Hypothalamus (tissue), 51 donors: ENCODE measurements at places on chromosomes 6 and 20.

GRCh38 chr6:122829456-122829855, 40.4 kb downstream of the SMPDL3A start:
- DNase-seq: no peak

DNA sequence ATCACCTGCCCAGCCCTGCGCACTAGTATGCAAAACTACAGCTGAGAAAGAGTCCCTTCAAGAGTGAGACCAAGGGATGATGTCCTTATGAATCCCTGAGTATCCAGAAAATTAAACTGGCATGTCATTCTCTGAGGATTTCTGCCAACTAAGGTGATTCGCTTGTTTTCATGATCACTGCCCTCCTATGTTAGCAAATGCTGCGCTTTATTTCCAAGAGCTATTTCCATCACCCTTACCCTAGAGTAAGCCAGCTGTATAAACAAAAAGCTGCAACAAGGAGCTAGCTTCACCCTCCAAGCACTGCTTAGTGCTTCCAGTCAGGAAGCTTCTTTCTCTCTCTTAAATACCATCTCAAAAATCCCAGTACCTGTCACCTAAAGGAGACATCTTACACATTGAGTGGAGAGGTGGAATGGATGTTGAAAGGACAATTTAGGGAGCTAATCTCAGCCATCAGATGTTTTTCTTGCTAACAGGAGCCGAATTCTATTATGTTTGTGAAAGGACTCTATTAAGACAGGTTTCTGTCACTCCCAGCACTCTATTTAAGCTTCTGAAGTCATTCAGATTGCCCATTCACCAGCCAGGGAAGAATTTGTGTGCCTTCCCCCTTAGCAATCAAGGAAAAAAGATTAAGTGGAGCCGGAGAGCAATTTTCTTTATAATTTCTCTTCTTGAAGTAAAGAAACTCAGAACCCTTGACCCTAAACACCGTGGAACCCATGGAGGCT, 322.2 kb downstream of the NRN1 start:
- DNase-seq: no peak

DNA sequence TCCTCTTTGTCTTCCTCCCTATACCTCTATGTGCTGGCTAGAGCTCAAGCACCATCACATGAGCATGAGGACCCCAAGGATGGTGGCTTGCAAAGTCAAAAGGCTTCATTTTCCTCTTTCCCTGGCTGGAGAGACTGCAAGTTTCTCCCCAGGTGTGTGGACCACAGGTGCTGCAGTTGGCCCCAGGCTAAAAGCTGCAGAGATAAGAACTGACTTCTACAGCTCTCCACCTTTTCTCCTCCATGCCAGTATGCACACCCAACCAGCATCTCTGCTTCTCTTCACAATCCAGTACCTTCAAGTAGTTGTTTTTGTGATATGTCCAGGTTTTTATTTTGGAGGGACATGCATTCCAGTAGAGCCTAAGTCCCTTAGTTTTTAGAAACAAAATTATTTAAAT, 29.1 kb downstream of the PRKN start:
- DNase-seq: no peak

- no peak for DNase-seq
Measured at GRCh38 chr6:33935439-33936080, 131.8 kb upstream of the MLN start.

DNA sequence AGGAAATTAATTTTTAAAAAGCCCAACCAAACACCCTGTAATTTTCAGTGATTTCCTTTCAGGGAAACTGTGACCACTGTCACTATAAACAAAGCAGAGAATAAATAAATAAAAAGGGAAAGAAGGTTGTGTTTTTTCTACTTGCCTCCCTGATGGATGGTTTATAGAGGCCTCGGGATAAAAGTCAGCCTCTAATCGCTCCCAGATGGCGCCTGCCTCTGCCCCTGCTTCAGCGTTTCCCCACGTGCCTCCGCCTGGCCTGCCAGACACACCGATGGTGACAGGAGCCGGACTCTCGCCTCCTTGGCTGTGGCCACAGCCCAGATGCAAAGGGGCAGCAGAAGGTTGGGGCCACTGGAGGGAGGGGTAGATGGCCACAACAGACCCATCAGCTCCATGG, 327.7 kb downstream of the CDC5L start:
- DNase-seq: no peak

DNA sequence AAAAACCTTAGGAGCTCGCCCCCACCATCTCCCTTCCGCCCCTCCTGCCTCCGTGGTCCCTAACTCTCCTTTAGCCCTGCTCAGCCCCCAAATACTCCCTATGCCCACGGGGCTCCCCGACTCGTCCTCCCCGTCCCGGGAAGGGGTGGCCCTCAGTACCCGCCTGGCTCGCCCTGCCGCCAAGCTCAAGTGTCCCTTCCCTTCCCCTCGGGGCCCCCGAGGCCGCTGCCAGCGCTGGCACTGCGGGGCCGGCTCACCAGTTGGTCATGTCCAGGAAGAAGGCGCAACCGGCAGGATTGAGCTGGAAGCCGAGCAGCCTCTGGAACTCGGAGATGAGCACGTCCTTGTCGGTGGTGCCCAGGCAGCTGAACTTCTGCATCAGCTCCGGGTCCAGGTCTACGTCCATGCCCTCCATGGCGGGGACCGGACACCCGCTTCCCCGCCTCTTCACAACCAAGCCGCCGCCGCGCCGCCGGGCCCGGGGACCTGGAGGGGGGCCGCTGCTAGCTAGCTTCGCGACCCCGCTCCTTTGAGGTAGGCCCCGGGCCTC, 303 bp downstream of the ILRUN start:
- DNase-seq: no peak

- DNase-seq: peak; percentile 75
Measured at GRCh38 chr6:2952557-2953095, 18.7 kb downstream of the SERPINB6 start.

DNA sequence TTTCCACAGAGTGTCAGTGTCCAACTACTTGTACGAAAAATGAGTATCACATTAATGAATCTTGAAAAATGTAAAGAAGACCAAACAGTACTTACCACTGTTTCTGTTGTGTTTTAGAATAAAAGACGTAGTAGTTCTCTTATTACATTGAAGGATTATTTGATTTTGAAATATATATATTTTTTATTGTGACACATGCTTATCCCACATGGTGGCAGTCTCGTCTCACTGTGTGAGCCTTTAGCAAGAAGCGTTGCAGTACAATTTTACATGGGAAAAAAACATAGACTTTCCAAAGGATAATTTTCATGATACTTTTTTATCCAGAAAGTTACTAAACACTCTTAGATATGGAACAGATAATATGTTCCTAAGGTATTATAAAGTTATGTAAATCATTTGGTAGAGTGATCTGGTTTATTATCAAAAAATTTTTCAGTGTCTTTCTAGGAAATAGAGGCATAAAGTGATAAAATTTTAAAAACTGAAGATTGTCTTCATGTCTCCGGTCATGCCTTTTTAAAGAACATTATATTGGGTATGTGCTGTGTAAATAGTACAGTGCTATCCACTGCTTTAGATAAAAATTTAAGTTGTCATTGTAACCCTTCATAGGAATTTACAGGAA, 117.5 kb upstream of the SAMD5 start:
- DNase-seq: no peak

- DNase-seq: no peak
Measured at GRCh38 chr6:51618563-51618962, 468.9 kb downstream of the PKHD1 start.

DNA sequence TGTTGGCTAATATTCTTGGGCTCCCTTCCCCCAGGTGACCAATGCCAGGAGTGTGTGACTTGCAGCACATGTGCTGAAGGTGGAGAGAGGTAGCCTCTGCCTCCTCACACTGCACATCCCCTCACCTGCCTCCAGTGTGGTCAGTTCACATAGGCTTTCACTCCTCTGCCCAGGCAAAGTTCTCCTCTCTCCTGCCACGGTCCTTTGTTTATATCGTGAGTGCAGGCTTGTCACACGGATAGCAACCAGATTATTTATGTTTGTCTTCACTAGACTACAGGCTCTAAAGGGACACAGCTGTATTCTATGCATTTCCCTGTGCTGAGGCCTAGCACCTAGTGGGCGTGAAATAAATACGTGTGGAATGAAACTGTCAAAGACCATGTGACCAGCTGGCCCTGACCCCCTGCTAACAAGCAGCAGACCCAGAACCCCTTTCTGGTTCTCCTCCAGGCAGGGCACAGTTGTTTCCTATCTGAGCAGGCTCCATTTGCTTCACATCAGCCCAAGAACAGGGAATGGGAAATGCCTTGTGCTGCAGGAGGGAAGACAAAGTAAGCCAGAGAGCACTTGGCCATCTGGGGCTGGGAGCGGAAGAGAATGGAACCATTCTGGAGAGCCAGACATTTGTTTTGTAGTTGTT, 42.3 kb downstream of the UNC5CL start:
- DNase-seq: no peak

DNA sequence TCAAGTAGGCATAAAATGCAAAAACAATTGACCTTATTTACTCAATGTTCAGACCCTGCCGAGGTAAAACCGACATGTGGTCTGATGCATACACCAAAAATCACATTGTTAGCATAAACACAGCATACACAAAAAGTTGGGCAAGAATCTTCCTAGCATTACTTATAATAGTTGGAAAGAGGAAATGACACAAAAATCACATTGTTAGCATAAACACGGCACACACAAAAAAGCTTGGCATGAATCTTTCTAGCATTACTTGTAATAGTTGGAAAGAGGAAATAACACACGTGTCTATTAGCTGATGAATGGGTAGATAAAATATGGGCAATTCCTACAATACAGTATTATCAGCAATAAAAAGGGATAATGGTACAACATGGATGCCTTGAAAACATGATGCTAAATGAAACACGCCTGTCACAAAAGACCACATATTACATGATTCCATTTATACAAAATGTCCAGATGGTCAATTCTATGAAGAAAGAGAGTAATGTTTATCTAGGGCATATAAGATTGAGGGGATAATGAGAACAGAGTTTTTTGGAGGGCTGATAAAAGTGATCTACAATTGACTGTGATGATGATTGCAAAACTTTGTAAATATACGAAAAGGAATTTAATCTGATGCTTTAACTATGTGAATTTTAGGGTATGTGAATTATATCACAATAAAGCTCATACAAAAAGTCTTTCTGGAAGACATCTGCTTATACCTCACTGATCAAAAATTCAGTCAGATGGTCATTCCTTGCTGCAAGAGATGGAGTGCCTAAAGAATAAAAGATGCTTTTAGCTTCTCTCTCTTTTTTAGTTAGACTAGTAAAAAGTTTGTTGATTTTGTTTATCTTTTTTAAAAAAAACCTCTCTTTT, 1019.5 kb upstream of the CITED2 start:
- DNase-seq: no peak

DNA sequence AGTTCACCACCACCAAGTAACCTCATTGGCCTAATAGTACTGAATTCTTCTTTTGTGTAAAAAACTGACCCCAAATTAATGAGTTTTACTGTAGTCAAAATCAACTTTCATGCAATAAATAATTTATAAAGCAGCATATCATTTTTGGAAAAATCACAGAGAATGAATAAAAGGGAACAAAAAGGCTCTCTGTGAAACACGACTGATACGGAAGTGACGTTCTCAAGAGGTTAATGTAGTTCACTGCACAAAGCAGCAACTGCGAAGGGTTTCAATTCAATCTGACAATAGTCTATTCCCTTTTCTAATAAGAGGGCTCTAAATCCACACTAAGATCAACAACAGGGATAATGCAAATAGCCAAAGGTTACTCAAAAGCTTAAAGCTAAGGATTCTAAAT, 70.3 kb downstream of the PREP start:
- DNase-seq: no peak

- DNase-seq: no peak
Measured at GRCh38 chr6:166905505-166906134, 50.7 kb downstream of the RNASET2 start.

DNA sequence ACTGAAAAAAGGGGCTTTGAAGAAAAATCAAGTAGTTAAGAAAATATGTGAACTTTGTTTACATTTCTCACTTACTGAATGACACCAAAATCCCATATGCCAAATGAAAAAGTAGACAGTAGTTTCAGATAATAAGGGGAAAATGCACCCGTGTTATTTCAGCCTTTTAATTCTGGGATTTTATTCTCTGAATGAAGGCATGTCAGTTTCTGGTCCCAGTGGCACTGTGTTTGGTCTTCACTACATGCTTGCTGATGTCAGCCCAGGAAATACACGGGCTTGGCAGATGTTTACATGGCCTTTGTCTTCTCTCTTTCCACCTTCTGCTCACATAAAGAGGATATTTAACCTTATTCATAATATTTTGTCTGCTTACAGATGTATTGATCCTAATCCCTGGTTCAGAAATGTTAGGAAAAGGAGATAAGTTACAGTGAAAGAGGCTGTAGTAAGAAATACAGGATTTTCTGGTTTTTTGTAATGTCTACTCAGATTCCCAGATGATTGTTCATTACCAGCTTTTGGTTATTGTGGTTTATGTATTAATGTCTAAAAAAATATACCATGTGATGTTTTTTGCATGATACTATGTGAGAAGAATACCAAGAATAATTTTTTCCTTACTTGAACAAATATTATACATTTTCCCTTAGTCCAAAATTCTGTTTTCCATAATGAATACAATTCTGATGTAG, 27.7 kb downstream of the DSE start:
- no peak for DNase-seq

- no peak for DNase-seq
Measured at GRCh38 chr6:53282234-53282633, 66.5 kb downstream of the ELOVL5 start.

DNA sequence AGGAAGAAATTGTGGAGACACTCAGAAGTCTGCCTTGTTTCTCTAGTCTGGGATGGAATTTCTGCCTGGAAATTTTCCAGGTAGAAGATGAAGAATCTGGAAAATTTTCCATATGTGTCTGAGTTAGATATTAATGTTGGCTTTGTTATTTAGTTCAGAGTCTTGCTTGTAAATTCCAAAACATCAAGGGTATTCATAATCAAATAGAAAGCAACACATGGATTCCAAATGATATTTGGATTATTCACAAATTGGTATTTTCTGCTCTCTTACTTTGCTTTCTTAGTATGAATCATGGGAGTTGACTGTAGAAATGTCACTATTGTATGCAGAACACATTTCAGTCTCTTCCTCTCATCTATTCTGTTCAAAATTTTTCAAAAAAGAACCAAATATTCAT, 116.0 kb downstream of the GRIK2 start:
- DNase-seq: no peak

DNA sequence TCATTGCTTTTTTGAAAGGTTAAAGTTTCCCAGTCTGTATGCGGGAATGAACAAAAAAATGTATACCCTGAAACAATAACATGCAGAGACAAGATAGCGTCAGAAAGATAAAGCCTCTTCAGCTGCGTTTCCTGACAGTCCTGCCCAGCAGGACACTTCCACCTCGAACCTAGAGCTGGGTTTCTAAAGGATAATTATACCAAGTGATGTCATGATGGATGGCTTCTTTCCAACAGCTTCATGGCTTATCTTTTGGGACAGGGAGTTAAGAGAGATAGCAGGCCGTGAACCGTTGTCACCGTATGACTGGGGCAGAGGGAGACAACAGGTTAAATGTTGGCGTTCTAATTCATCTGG, 267.6 kb upstream of the SGK1 start:
- DNase-seq: no peak

DNA sequence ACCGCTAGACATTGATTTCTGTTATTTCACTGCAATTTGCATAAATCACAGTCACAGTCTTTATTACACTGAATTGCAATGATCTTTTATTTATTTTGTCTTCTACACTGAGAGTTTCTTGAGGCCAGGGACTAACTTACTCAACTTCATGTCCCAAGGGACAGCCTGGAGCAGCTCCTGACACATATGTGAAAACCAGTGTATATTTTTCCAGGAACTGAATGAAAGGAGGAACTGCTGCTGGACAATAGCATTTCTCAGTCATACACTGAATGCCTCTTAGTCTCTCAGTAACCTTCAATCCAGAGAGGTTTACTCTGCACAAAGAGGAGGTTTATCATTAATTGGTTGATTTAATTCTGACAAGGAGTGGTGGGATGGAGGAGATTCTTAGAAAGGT, 5.9 kb downstream of the F13A1 start:
- no peak for DNase-seq
